ENCODE measurements at places on chromosomes 7 and 10.

- no peak for DNase-seq
These were observed 1246.7 kb downstream of the GATA3 start for GRCh38 chr10:9301148-9301547.

DNA sequence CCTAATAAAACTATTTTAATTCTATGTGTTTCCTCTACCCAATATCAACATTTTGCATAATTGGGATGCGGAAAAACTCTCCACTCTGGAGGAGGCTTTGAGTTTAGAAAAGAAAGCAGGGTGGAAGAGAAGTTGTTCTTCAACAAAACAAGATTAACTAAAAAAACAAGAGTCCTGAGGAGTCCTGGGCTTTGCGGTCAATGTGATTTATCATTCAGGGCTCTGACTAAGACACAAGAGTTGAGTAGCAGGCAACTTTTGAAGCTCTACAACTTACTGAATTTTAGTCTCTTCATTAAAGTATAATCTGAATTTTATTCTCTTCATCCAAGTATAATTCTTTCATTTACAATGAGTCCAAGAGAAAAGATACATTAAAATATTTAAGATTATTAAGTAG lies 18.3 kb upstream of the TMEM26 start:
- no peak for DNase-seq

- no peak for DNase-seq
These were observed 255.2 kb downstream of the ARL4A start for GRCh38 chr7:12942609-12943008.

DNA sequence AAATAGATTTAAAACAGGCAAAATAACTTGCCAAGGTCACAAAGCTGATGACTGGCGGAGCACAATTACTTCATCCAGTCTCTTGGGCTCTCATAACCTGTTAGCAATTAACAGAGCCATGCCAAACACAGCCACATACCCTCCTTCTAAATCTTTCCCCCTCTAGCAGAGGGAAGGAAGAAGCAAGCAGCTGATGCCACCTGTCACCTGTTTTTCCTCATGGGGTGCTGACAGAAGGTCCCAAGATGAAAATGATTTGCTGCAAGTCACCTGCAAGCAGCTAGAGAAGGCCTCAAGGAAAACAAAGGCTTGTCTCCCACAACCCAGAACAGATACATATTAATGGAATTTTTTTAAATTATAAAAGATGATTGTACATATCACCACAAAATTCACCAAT lies 117.8 kb downstream of the GFRA1 start:
- DNase-seq: no peak
